Fibroblast of skin of left quadriceps (primary cell): ENCODE measurements at places on chromosomes 5 and 9.

DNA sequence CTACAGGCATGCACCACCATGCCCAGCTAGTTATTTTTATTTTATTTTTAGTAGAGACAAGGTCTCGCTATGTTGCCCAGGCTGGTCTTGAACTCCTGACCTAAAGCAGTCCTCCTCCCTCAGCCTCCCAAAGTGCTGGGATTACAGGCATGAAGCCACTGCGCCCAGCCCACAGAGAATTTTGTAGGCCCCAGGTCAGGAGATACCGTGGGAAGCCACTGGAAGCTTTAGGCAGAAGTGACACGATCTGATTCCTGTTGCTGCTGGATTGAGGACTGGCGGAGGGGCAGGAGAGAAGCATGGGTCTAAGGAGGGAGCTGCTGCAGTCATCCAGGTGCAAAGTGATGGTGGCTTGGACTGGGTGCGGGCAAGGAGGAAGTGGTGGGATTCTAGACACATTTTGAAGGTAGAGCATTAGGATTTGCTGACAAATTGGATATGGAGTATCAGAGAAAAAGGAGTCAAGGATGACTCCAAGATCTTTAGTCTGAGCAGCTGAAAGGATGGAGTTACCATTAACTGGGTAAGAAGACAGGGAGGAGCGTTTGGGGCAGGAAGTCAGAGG, 20.7 kb downstream of the TCF7 start:
- DNase-seq: no peak

DNA sequence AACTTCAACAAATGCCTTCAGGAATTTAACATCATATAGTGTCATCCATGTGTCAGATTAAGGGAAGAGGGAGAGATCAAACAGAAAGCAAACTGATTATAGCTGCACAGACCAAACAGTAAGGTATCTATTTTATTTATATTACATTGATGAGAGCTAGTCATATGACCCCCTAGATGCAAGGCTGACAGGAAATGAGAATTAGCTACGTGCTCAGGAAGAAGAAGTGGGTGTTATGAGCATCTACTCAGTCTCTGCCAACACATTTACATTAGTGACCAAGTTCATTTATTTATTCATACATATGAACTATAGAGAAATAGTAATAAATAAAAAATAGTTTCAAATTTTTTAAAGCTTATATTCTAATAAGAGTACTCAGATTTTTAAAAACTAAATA, 787.3 kb downstream of the KCTD16 start:
- DNase-seq: no peak

- DNase-seq: no peak
These were observed 94.6 kb upstream of the EGFLAM start for GRCh38 chr5:38163636-38164237.

DNA sequence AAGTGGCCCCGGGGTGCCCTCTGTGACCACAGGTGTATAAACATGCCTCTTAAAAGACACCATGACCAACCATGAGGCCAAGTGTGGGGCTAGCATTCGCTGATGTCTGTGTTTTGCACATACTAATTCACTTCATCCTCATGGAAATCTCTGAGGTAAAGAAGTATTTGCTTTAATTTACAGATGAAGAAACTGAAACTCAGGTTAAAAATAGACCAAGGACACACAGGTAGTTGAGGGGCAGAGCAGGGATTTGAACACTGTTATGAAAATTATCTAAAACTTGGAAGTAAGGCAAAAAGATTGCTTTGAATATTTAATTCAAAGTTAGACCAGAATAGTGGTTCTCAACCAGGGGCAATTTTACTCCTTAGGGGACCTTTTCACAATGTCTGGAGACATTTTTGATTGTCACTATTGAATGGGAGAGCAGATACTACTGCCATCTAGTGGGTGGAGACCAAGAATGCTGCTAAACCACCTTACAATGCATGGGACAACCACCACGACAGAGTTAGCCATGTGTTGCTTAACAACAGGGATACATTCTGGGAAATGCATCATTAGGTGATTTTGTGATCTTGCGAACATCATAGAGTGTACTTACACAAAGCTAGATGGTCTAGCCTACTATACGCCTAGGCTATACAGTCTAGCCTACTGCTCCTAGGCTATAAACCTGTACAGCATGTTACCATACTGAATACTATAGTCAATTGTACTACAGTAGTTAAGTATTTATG, 8.0 kb upstream of the FXN start:
- no peak for DNase-seq

GRCh38 chr5:98349251-98349989, 424.0 kb upstream of the RGMB start:
- peak; percentile 56 for DNase-seq

- DNase-seq: no peak
These were observed 76.9 kb upstream of the RPS23 start for GRCh38 chr5:82355053-82355452.

DNA sequence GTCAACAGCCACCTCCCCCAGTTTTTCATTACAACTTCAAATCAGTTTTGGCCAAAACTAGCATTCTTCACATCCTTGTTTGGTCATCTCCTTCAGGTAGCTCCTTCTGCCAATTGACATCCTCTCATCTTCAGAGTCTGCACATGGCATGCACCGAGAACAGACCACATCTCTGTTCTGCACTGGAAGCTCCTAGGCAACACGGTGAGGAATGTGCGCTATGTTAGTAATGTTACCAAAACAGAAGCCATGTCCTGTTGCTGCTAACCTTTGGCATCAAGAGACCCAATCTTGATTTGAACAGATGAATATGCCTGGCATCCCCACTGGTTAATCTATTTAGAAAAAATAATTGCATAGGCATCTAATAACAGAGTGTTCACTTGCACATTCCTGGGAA, 5.1 kb upstream of the HK3 start:
- DNase-seq: no peak

DNA sequence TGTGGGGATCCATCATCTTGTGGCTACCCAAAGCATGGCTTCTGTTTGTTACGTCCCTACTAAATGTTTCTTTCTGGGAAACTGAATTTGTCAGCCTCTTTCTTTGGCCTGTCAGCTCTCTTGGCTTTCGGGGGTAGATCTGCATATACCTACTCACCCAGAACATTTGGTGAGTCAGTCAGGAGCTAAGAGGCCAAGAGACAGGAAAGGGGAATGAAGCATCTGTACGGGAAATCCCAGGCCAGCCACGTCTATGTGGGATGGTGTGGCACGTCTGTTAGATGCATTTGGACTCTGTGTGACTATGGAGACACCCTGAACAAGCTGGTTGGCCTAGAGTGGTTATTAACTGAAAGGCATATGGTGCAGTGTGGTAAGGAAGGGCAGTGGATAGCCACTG, 58.1 kb downstream of the CDO1 start:
- no peak for DNase-seq

DNA sequence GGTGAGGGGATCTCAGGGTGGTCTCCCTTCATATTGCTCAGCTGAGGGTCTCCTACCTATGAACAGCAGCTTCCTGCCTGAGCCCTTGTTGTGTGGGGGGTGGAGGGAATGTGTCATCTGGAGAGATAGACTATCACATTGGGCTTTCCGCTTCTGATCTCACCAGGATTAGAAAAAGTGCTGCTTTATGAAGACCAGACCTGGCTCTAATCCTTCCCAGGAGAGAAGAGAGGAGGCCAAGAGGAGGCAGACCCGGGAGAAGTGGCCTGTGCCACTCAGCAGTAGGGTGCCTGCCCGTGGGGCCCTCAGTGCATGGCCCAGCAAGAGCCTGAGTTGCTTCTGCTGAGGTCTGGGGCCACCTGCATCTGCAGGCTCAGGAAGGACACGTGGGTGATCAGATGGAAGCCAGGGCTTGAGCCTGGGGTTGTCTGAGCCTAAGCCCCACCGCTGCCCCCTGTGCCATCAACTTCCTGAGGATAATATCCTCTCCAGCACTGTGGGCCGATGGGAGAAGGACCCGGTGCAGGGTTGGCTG, 22.1 kb upstream of the COL5A1 start:
- no peak for DNase-seq

GRCh38 chr9:122342323-122343050, 28.3 kb upstream of the PTGS1 start:
- DNase-seq: no peak

DNA sequence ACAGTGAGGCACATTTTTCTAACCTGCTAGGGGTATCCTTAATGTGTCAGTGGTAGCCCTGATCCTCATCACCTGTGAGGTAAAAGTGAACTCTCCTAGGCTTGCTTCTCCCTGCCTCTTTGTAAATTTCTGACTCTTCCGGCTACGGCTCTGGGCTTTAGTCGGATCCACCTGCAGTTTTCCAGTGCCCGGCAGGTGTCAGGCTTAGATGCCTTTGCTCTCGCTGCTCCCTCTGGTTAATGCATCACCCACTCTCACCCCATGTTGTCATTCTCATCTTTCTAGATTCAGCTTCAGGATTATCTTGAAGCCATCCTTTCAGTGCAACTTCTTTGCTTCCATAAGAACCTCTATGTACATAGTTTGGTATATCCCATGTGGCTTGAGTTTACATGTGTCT, 3.6 kb downstream of the CEP78 start:
- no peak for DNase-seq

GRCh38 chr9:129198319-129199043, 20.4 kb upstream of the IER5L start:
- DNase-seq: peak; percentile 69

DNA sequence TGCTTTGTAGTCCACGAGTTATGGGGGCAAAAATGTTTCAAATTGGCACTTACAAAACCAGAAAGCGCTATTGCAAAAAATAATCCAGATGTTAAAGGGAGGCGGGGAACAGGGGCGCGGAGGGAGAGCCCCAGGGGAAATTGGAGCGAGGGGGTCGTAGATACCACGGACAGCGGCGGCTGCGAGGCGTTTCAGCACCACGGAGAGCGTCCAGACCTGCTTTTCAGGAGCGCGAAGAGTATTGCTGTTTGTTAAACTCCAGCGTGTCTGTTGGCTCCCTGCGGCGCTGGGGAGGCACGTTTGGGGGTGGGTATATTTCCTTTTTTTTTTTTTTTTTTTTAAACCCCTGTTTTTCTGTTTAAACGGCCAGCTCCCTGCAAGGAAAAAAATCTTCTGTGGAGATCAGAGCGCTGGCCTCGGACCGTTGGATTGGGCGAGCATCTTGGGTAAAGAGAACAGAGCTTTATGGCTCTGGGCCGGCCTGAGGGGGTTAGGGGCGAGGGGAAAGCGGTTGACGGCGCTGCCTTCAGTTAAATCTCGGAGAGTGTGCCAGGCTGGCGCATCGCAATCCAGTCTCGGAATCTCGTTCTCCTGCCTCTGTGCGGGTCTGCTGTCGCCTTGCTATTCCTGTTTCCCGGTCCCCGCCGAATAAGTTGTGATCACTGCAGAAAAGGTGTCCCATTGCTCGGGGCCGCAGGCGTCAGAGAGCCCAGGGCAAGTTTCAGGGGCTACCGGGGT, at the start of gene GLRA1:
Gene GLRA1, minus strand, starts transcription at position 288 of the 738 bp plus-strand sequence. CDS start 302 bp downstream, outside the sequence.
- DNase-seq: peak; percentile 3

DNA sequence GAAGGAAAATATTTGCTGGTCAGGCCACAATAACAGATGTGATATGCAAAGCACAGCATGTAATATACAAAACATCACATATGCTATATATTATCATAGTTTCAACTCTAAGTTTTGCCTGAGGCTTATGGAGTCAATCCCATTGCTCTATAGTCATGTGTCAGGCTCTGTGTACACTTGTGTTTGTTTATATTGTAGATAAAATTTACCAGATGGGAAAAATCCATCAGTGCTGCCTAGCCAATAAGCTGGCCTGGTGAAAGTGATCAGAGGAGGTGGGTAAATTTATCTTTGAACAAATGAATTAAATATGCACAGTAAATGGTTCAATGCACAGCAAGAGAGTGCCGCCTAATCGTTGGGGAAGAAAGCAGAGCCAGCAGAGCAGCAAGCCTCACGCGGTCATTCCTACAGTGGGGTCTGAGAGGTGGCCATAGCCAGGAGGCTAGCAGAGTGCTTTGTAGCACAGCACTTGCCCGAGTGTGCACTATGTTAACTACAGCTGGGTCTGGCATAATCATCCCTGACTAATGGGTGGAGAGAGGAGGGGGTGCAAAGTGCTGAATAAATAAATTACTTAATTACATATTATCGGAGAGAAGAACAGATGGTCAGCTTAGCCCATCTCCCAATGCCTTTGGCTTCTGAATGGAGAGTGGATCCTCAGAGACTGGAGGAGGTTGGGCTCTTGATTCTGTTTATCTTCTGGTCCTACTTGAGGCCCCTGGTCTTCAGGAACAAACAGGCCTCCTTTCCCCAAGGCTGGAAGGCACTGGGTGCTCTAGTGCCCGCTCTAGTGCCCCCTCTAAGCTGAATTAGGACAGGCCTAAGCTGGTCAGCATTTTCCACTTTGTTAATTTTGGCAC, 153.5 kb downstream of the MAT2B start:
- peak; percentile 10 for DNase-seq

DNA sequence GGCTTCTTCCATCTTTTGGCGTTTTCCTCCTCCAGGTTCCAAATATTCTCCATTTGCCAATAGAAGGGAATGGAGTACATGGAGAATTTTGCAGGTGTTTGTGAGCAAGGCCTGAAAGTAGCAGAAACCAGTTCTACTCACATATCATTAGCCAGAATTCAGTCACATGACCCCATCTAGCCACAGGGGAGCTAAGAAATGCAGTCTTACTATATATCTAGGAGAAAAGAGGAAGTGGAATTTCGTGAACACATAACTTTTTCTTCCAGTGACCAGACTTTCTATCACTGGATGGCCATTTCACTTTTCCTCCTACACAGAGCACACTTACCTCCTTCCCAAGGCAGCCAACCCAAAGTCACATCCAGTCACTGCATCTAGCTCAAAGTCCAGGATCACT, 55.1 kb downstream of the LOX start:
- DNase-seq: no peak

DNA sequence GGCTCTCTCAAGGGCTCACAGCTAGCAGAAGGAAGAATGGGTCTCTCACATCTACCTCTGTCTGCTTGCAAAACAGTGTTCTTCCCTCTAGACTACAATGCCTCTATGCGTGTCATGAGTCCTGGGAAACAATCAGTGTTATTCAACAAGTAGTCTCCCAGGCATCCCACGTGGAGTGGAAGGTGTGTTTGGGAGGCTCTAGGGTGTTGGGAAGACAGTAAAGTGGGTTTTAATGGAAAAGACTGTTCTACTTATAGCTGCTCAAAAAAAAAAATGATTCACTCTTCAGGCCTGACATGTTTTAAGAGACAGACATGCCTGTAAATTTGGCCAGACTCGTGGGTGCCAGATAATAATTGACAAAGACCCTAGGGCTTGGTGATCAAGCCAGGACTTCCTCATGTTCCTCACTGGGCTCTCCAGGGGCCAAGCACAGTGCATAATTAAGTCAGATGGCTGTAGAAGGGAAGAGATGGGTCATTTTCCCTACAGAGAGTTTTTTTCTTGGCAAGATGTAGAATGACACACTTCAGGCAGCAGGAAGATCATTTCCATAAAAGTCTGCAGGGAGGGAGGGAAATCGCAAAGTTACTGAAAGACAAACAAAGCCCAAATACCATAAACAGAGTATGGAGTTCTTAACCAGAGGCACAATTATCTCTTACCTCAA, 246.4 kb downstream of the ACTL7B start:
- DNase-seq: peak; percentile 81

DNA sequence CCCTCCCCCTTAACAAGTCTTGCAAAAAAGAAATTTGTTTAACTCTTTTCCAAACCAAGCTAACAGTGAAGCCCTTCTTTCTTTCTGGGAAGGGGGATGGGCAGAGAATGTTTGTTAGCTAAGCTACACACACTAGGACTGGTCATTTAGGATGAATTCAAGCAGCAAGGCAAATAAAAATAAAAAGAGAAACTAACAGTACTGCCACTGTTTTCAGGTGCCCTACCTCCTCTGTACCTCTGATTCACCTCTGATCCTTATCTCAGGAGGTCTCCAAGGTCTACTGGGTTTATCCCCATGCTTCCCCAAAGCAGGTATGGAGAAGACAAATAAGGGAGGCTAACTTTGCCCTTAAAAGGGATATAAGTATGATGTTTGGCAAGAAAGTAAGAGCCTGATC, 52.9 kb downstream of the ELL2 start:
- DNase-seq: no peak

GRCh38 chr9:123954518-123955280, 24.8 kb upstream of the DENND1A start:
- DNase-seq: peak; percentile 36
